ENCODE measurements at places on chromosomes 5 and 9.

GRCh38 chr9:89745601-89746376 is 141.0 kb downstream of the GADD45G start:
- DNase-seq, result no peak

DNA sequence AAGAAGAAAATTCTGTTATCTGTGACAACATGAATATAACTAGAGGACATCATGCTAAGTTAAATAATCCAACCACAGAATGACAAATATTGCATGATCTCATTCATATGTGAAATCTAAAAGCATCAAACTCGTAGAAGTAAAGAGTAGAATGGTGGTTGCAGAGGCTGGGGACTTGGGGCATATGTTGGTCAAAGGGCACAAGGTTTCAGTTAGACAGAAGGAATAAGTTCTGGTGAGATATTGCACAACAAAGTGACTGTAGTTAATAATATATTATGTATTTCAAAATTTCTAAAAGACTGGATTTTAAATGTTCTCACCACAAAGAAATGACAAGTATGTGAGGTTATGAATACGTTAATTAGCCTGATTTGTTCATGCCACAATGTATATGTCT is 24.8 kb downstream of the GRIA1 start:
- no peak for DNase-seq

DNA sequence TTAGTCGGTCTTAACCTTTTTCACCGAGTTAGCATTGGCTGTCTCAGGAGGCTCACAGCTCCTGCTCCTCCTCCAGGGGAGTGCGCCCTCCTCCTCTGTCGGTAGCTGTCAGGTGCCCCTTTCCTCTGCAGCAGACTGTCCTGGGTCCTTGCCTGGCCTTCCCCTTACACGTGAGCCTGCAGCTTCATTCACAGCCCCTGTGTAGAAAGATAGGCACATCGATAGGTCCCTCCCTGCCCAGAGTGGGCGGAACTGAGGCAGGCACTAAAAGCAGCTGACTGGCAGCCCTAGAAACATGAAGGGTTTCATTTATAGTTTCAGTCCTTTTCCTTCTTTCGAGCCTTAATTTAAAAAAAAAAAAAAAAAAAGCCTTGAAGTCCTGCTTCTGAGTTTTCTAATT is 17.2 kb downstream of the TENT4A start:
- DNase-seq, result no peak

DNA sequence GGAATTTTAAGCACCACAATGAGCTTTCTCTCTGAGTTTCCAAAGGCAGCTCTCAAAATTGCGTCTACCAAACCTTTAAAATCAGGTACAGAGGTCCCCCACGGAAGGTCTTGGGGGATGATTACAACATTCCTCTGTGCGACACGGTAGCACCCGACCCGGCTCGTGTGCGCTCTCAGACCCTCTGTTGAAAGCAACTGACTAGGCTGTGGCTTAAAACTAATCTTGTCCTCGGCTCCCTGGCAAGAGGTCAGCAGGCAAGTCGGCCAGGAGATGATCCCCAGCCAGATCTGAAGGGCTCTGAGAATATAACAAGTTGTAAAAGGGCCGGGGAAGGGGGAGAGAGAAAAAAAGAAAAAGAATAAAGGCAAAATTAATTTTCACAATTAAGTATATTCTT is 92.6 kb upstream of the LMX1B start:
- no peak for DNase-seq

GRCh38 chr5:152855441-152855840 is 450.4 kb upstream of the NMUR2 start:
- DNase-seq, result no peak

- no peak for DNase-seq
These were observed 11.3 kb downstream of the GTF3C4 start for GRCh38 chr9:132681561-132681960.

GRCh38 chr9:19522558-19522957 is 113.7 kb downstream of the ACER2 start:
- DNase-seq, result no peak

DNA sequence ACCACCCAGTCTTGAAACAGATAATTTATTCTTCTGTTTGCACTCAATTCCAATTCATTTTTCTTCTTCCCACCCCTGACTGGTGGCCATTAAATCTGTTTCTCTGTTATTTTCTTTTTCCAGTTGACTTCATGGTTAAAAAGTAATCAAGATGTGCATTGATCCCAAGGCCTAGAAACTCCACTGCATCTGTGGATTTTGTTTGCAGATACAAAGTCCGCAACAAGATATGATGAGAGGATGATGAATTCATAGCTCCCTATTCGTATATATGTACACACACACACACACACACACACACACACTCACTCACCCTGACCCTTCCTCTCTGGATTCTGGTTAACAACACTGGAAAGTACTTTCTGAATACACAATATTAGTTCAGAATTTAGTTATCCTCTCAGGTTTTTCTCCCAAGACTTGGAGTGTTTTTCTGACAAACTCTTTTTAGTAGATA is 52.4 kb downstream of the CD180 start:
- DNase-seq, result no peak

DNA sequence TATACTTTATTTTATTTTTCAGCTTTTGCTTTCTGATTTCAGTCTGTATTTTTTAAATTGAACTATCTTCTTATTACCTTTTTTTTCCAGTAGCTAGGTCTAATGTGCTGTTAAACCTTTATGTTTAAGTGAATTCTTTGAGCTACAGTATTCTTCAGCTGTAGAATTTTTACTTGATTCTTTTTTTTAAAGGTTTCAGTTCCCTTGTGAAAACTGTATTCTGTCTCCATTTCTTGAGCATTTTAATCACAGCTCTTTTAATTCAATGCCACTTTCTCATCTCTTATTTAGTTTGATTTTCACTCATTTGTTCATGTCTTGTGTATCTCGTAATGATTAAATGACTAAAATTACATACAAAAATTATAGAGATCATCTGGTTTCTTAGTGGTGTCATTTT is 233.8 kb downstream of the MTRR start:
- DNase-seq, result no peak

DNA sequence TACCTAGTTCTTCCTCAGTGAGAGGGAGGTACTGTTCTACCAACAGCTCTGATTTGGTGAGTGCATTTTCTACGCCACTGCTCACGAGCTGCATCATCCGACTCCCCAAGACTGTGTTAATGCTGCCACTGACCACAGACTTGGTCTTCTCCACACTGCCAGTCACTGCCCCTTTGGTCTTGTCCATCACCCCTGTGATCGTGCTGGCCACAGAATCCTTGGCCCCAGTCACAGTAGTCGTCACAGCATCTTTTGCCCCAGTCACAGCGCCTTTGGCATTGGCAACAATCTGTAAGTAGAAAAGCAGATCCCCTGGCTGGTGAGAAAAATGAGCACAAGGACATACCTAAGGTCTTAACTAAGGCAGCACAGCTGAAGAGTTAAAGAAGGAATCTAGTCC is 6.4 kb downstream of the PLIN2 start:
- DNase-seq, result no peak

GRCh38 chr9:79572608-79573411 is 1.0 kb downstream of the TLE4 start:
- DNase-seq, result no peak

- no peak for DNase-seq
These were observed 218.9 kb downstream of the NXNL2 start for GRCh38 chr9:88753691-88754367.

- DNase-seq, result no peak
These were observed 587.8 kb downstream of the PSAT1 start for GRCh38 chr9:78884611-78885150.

DNA sequence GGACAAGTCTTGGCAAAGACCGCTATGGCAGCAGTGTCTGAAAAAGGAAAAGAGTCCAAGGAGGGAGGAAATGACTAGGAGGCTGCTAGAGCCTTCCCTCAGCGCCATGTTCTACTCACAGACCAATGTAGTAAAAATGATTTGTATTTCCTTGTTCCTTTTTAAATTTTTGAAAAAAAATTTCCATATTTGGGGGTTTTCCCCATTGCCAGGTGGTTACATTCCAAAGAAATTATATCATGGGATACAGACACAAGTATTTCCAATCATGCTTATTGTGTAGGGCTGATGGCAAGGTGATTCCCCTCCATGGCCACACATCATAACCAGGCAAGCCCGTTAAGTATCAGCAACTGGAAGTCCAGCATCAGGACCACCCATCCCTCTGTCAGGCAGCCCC is 138.2 kb downstream of the PIP5K1B start:
- DNase-seq, result no peak

DNA sequence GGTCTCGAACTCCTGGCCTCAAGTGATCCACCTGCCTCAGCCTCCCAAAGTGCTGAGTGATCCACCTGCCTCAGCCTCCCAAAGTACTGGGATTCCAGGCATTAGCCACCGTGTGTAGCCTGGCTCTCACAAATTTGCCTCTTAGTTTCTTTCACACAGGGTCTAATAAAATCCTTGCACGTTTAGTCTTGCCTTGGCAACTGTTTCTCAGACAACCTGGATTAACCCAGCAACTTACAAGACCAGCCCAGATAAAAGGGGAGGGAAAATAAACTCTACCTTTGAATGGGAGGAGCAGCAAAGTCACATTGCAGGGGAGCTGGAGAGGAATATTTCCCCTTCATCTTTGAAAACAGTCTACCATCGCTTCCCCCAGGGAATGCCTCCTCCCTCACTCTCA is 29.3 kb upstream of the GNA14 start:
- no peak for DNase-seq

GRCh38 chr5:126963822-126964375 is 66.5 kb downstream of the MARCHF3 start:
- DNase-seq, result no peak

GRCh38 chr9:115191667-115192066 is 73.7 kb upstream of the TNC start:
- no peak for DNase-seq

DNA sequence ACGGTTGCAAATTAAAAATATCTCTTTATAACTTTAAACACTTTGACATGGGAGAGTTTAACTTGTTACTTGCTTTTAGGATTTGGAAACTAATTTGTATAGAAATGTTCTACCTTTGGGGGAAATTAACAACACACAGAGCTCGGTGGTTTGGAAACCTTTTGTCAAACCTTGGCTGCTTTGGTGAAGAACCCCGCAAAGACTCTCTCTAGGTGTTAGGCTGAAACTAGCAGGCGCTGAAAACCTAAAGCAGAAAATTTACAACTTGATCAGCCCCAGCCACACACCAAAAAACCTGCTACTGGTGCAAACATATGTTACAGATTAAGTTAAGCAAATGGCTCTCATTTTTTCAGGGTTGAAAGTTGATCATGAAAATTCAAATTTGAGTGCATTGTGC is 25.8 kb downstream of the NR2F1 start:
- DNase-seq, result no peak

DNA sequence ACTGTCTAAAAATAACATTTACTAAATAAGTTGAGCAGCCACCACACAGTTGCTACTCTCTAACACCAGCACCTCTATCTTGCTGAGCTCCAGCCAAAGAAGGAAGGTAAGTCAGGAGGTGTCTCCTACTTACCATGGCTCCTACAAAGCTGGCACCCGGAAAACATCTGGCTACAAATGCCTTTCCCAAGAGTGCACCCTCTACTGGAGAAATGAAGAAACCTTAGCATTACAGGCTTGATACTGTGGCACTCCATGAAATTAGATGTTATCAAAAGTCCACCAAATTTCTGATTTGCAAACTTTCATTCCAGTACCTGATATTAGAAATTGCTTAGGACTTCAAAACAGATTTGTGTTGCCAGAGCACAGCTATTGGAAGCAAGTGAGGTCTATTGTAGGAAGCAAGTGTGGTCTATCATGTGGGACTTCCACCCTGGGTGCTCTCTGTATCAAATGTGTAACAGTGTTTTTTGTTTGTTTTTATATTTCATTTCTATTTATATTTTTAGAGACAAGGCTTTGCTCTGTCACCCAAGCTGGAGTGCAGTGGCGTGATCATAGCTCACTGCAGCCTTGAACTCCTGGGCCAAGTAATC is 25.7 kb upstream of the RFK start:
- no peak for DNase-seq

GRCh38 chr9:121393318-121393717 is 23.3 kb upstream of the STOM start:
- DNase-seq, result no peak

DNA sequence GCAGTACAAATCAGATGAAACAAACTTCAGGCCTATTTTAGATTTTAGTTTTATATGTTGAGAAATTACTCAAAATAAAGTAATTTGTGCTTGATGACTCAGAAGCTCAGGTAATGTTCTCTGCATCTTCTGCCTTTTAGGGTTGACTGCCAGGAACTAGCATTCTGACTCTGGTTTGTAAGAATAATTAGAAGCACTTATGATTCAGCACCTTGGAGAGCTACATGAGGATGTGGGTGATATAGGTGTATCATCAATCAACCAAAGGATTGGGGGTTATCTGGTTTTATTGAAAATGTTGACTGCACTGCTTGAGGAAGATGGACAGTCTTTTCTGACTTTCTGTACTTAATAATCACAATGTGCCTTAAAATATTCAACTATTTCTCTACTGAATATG is 118.7 kb upstream of the SGCD start:
- DNase-seq, result no peak

DNA sequence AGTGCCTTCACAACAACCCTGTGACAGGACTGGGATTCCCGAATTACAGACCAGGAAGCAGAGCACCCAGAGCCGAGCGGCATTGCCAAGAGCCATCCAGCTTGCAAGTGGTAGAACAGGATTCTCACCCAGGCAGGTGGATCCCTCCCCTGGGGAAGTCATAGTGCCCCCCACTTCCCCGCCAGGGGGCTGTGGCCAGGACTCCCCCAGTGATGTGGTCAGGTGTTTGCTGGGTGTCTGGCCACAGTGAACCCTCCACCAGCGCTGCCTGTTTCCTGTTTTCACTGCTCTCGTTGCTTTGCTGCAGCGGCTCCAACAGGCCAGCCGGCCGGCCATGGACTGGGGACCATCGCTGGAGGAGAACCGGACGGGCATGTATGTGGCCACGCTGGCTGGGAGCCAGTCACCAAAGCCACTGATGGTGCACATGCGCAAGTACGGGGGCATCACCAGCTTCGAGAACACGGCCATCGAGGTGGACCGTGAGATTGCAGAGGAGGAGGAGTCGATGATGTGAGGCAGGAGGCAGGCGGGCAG is 19.3 kb downstream of the SLC6A7 start:
- DNase-seq, result no peak

DNA sequence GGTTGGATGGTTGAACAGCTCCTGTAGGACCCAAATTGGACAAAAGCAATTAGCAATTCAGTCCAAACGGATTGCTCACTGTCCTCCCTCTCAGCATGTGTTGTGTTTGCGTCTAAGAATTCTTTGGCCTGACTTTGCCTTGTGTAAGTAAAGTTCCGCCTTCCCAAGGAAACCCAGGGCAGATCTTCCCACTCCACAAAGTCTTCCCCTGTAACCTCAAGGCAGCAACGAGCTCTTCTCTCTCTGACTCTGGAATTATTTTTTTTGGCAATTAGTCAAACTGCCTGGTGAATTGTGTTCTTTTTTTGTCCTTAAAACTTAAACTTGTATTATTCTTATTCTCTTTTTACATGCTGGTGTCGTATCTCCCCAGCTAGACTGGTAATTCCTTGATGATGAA is 20.7 kb upstream of the BASP1 start:
- no peak for DNase-seq

All from BJ (cell line).